Memory B cell (primary cell): ENCODE measurements at places on chromosomes 6 and 20.

- DNase-seq: no peak
Measured at GRCh38 chr20:41508335-41508734, 109.8 kb downstream of the CHD6 start.

- DNase-seq: no peak
Measured at GRCh38 chr6:36643977-36644376, 34.5 kb upstream of the CDKN1A start.

DNA sequence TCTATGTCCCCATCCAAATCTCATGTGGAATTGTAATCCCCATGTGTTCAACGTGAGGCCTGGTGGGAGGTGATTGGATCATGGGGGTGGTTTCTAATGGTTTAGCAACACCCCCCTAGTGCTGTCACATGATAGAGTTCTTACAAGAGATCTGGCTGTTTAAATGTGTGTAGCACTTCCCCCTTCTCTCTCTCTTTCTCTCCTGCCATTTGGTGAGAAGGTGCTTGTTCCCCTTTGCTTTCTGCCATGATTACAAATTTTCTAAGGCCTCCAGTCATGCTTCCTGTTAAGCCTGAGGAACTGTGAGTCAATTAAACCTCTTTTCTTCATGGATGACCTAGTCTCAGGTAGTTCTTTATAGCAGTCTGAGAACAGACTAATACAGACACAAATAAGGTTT is 165.4 kb downstream of the OGFRL1 start:
- no peak for DNase-seq

DNA sequence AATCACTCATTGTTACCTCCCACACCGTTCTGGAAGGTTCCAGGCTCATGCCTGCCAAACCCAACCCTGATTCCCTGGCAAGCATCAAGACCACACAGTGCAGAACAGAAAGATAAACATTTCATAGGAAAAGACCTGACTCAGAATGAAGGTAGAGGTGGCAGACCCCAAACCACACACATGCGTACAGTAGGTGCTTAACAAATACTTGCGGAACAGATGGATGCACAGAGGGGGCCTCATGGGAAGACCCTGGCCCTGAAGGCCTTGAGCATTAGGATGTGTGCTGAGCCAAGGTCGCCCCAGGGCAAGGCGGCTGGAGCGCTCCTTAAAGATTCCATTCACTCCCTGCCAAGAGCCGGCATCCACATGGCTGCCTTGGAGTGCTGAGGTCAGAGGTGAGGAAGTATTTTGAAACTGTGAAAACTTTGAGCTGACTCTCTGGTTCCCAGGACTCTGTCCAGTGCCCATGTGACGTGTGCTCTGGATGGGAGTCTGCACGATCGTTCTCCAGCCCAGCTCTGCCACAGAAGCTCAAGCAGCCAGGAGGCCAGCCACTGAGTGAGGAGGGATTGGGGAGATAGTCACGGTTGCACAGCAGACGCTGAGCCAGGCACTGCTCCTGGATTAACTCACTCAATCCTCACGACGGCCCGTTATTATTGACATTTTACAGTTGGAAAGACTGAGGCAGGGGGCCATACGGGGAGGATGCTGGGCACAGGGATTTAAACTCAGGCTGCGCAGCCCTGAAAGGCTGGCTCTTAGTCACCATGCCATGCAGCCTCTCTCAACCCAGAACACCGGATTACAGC is 65.5 kb upstream of the AFDN start:
- no peak for DNase-seq

- DNase-seq: no peak
Measured at GRCh38 chr6:168606722-168607121, 165.7 kb downstream of the SMOC2 start.

- DNase-seq: no peak
Measured at GRCh38 chr6:36464233-36464632, 21.4 kb downstream of the KCTD20 start.

GRCh38 chr6:165621940-165622339 is 41.1 kb downstream of the PDE10A start:
- DNase-seq: no peak

- no peak for DNase-seq
Measured at GRCh38 chr6:142240179-142240578, 61.6 kb upstream of the ADGRG6 start.

- no peak for DNase-seq
Measured at GRCh38 chr20:47606414-47606982, 104.8 kb downstream of the NCOA3 start.

GRCh38 chr6:139706912-139707311 is 332.5 kb upstream of the CITED2 start:
- no peak for DNase-seq

- DNase-seq: no peak
Measured at GRCh38 chr6:167392631-167393316, 67.9 kb downstream of the TTLL2 start.

GRCh38 chr6:76221525-76221924 is 149.1 kb upstream of the IMPG1 start:
- no peak for DNase-seq

DNA sequence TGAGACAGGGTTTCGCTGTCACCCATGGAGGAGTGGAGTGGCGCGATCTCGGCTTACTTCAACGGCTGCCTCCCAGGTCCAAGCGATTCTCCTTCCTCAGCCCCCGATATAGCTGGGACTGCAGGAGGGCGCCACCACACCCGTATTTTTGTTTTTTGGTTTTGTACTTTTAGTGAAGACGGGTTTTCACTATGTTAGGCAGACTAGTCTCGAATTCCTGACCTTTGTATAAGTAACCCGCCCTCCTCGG is 115.4 kb upstream of the BTN3A2 start:
- no peak for DNase-seq

- DNase-seq: no peak
Measured at GRCh38 chr20:51190783-51191180, 167.9 kb upstream of the KCNG1 start.

- no peak for DNase-seq
Measured at GRCh38 chr20:57980506-57980905, 247.9 kb downstream of the ANKRD60 start.

DNA sequence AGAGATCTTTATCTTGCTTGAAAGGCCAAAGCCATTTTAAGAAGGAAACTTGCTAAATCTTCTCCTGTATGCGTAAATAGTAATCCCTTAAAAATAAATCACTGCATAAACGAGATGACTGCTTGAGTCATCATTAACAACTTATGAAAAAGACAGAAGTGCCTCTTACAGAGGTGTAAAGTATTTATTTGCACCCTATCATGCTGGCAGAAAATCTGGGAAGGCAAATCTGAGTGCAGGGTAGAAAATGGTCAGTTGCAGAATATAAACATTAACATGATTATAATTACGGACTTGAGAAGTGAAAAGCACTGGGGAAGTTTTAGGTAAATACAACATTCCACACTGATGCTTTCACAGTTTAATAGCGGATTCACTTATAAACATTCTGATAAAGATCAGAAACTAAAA is 67.5 kb upstream of the FBXO30 start:
- no peak for DNase-seq

GRCh38 chr6:75418233-75418632 is 75.4 kb downstream of the FILIP1 start:
- DNase-seq: no peak

- DNase-seq: no peak
Measured at GRCh38 chr20:3010985-3011723, 32.3 kb upstream of the GNRH2 start.

DNA sequence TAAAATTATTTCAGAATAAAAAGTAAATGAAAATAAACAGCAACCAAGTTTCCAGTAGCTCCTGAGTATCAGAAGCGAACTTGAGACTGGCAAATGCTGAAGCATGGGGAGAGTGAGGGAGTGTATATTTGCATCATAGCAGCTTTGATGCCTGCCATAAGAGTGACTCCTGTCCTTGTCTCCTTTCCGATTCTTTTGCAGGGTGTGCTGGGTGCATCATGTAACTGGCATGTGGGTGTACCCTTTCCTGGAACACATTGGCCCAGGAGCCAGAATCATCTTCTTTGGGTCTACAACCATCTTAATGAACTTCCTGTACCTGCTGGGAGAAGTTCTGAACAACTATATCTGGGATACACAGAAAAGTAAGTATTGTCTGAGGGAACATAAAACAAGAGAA is 117.4 kb downstream of the ADAT2 start:
- no peak for DNase-seq

DNA sequence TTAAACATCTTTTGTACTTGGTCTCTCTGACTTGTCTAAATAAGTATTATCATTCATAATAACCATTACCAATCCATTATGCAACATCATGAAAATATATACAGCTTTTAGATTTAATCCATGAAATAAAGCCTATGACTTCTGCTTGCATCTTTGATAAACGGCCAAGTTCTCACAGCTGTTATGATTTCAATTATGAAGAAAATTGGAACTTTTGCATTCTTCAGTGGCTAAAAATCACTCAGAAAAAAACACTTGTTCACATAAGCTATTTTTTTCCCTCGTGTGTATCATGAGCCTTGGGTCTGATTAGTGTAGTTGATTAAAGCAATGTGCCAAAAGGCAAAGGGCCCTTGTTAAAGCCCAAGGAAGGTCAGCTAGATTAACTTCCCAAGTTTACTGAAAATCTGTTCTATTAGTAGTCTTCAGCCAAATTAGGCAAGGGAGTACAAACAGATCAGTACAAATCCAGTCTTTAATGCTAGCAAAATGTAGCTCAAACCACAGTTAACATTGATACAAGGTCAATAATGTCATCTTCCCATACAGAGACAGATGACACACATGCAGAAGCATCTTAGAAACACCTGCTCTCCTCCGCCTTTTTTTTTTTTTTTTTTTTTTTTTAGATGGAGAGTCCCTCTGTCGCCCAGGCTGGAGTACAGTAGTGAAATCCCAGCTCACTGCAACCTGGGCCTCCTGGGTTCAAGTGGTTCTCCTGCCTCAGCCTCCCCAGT is 69.9 kb downstream of the SGK1 start:
- no peak for DNase-seq

- DNase-seq: no peak
Measured at GRCh38 chr6:164665328-164665727, 644.1 kb downstream of the C6orf118 start.

DNA sequence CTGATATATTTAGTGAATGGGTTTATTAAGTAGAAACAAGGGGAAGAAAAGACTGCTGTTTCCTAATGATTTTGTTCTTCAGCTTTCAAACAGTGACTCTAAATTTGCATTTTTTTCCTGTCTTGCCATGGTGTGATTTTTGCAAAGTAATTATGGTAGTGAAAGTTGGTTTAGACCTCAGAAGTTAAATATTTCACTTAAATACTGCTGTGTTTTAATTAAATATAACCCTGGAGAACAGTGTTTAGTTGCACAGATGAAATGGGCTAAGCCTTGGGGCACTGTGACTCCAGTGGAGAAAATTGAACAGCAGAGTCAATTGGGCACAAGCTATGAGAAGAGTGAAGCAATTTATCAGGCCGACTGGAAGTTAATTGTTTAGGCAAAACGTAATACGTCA is 111.1 kb upstream of the MCHR2 start:
- DNase-seq: no peak

GRCh38 chr6:119965008-119965407 is 615.4 kb upstream of the MAN1A1 start:
- no peak for DNase-seq

GRCh38 chr20:16407251-16408067 is 165.8 kb downstream of the KIF16B start:
- no peak for DNase-seq

DNA sequence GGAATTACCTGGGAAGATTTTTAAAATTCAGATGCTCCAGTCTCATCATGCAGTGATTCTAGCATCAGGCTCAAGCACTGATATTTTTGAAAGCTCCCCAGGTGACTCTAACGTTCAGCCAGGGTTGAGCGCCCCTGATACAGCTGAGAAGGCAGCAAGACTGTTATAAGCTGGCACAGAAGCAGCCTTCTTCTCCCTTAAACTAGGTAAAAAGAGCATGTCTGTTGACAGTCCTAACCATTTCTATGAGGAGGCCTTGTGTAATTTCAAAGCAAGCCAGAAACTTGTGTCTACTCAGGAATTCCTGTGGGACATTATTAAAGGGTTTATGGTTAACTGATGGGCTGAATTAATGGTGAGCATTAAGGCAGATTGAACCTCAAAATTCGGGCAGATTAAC is 141.9 kb downstream of the PDE7B start:
- DNase-seq: no peak

DNA sequence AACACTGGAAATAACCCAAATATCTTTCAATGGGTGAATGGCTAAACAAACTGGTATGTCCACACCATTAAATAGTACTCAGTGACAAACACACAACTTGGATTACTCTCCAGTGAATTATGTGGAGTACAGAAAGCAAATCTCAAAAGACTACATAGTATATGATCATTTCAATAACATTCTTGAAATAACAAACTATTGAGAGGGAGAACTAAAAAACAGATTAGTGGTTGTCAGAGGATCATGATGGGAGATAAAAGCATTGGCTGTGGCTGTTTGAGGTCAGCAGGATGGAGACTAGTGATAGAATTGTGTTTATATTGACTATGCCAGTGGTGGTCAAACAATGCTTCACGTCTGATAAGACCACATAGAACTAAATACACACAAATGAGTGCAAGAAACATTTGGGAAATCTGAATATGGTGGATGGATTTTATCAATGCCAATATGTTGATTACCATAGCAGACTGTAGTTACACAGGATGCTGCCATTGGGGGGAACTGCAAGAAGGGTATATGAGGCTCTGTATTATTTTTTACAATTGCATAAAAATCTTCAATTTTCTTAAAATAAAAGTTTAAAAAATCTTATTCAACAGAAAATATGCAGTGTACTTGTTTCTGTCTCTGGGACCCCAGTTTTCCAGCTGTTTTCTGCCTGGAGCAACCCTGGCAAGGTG is 242.0 kb downstream of the TBXT start:
- no peak for DNase-seq

DNA sequence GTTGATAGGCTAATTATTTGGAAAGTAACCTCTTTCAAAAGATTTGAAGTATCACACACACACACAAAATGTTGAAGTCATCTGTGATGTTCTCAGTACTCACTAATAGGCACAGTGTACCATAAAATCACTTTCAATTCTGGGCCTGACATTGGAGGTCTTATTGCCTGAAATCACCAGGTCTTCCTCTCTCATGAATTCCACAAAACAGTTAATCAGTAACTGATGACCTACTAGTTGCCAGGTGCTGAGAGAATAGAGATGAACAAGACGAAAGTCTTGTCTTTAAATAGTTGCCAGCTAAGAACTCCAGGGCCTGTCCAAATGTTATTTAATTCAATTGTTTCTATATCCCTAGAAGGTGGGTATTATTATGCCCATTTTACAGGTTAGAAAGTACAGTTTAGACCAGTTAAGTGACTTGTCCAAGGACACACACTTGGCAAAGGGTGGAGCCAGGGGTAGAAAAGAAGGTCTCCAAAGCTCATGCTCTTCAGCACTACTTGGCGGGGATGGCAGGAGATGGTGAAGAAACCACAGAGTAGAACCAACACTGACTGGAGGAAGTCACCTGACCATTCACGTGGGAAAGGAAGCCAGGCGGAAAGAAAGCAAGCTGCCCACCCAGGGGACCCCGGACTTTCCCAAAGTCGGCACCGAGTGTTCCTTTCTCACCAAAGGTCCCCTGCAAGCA is 116.4 kb downstream of the KIF6 start:
- DNase-seq: no peak

GRCh38 chr6:107124934-107125348 is 9.6 kb upstream of the BEND3 start:
- DNase-seq: no peak
